EL (cell line): ENCODE measurements at places on chromosomes 11 and 22.

DNA sequence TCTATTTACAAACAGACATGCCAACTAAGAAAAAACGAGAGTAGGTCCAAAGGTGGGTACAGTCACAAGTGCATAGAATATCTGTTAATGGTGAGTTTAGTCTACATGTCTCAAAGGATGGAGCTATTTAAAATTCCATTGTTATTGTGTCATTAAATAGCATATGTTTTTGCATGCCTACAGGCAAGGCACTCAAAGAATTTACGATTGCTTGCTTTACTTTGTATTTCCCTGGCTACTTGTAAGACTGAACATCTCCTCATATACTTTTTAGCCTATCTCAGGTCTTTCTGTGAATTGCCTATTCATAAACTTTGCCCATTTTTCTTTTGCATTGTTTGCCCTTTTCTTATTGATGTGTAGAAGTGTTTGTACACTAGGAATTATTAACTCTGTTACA is 39.7 kb downstream of the DEUP1 start:
- peak; percentile 61 for DNase-seq

DNA sequence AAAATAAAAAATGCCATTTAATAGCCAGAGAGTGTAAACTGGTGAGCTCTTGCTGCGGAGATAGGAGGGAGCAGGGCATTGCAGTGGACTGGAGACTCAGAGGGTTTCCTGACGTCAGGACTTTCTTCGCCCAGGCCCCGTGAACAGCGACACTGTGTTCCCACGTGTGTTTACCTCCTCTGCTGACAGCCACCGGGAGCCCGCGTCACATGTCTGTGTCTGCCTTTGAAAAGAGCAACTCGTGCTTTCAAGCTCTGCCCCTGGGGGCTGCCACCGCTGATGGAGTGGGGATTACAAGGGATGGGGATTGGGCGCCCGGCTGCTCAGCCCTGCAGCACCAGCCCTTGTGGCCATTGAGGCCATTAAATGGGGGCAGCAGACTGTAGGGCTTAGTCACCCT is 3.3 kb downstream of the TANGO2 start:
- no peak for DNase-seq

GRCh38 chr11:48900131-48900800 is 83.4 kb downstream of the TRIM51G start:
- DNase-seq: no peak

DNA sequence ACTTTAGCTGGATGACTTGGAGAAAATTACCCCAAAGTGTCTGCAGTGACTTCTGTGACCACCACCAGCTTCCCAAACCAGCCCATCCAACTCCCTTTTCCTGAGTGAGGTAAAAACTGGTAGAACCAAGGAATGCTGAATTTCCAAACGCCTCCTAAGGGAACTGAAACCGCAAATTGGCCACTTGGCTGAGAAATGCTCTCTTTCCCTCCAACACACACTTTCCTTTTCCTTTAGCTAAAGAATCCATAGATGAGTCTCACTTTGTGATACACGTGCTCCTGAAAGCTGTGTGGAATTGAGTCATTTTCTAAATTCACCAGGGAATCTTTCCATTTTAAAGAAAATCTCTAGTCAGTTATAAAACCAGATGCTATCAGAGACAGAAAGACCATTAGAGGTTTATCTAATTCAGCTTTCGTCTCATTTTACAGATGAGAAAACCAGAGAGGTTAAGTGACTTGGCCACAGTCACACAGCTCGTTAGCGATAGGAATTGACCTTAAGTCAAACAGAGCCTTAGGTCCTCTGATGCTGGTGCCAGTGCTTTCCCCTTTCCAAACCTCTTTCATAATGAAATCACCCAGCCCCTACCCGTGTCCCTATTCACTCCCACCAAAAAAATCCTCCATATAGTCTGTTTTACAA is 137.2 kb downstream of the COMMD9 start:
- no peak for DNase-seq

DNA sequence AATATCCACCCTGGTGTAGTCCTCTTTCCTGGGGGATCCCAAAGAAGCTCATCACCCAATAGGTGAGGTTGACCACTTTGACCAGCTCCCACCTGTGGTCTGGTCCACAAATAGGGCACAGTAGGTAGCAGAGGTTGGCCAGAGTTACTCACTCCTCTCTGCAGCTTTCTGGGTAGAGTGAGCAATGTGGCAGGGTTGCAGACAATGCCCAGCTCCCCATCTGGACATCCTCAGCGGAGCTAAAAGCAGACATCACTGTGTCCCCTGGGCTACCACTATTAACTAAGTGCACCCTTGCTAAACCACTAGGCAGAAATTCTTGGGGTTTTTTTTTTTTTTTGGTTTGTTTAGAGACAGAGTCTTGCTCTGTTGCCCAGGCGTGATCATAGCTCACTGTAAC is 48.4 kb upstream of the TP53I11 start:
- DNase-seq: no peak

GRCh38 chr11:57348636-57349313 is 10.6 kb downstream of the P2RX3 start:
- peak; percentile 30 for DNase-seq

DNA sequence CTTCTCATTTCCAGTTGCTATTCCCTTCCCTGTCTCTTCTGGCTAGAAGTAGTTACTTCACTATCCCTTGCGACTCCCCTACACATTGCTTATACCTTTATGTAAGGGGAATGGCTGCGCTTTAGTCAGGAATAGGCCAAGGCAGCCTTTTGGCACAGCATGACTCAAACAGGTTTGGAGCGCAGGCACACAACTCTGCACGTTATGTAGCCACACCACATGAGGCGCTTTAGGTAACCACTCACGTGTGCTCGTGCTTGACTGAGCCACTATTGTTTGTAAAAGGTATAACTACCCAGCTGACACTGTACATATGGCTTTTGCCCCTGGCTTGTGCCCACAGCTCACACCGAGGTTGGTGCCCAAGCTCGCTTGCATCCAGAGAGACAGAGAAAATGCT is 46.7 kb upstream of the LIPT2 start:
- no peak for DNase-seq

- peak; percentile 70 for DNase-seq
Measured at GRCh38 chr11:11848891-11849746, 7.3 kb downstream of the USP47 start.

DNA sequence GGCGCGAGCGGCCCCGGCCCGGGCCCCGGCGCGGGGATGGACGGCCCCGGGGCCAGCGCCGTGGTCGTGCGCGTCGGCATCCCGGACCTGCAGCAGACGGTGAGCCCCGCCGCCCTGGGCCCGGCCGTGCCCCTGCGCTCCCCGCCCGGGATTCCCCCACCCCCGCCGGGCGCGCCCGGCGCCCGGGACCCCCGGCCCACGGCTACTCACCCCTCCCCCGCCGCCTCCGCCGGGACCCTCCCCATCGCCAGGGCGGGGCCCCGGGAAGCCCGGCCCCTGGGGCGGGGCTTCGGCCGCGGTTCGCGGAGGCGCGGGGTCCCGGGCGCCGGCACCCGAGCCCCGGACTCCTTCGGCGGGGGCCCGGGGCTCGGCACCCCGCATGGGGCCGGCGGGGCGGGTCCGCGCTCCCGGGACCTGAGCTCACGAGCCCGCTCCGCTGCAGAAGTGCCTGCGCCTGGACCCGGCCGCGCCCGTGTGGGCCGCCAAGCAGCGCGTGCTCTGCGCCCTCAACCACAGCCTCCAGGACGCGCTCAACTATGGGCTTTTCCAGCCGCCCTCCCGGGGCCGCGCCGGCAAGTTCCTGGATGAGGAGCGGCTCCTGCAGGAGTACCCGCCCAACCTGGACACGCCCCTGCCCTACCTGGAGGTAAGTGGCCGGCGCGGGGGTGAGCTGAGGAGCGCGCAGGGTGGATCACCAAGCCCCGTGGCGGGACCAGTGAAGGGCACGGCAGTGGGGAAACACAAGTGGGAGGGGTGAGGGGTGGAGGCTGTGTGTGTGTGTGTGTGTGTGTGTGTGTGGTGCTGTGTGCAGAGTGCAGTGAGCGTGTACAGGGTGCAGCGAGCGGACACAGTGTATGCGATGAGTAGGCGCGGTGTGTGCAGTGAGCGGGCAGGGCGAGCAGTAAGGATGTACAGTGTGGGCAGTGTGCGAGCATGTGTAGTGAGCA is 2.3 kb downstream of the SHANK3 start:
- DNase-seq: no peak

DNA sequence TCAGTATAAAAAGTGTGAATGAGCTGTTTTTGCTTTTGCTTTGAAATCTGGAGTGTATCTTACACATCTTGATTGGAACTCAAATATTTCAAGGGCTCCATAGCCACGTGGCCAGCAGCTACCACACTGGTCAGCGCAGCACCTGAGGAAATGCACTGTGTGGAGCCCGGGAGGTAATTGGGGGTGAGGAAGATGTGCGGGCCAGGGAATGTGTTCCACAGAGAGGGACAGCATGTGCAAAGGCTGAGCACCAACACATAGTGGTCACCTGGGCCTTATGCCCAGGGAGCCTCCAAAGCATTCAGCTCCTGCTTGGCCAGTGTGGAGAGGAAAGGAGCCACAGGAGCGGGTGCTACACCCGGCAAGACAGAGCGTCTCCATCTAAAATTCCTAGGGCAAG is 20.8 kb downstream of the RELT start:
- no peak for DNase-seq

- no peak for DNase-seq
Measured at GRCh38 chr22:23691748-23692423, 1.1 kb downstream of the RGL4 start.
